ENCODE measurements at places on chromosomes 3 and 15. TPM values are rescaled to one million over a fixed set of nuclear protein-coding genes. Genes with fewer than 3 reads are reported as not detected.

Gene LIPH
- not detected for total RNA-seq

Gene CACNA1D
- total RNA-seq: not detected

Gene EPHA3
- not detected for total RNA-seq

Gene RARRES1
- not detected for total RNA-seq

DNA sequence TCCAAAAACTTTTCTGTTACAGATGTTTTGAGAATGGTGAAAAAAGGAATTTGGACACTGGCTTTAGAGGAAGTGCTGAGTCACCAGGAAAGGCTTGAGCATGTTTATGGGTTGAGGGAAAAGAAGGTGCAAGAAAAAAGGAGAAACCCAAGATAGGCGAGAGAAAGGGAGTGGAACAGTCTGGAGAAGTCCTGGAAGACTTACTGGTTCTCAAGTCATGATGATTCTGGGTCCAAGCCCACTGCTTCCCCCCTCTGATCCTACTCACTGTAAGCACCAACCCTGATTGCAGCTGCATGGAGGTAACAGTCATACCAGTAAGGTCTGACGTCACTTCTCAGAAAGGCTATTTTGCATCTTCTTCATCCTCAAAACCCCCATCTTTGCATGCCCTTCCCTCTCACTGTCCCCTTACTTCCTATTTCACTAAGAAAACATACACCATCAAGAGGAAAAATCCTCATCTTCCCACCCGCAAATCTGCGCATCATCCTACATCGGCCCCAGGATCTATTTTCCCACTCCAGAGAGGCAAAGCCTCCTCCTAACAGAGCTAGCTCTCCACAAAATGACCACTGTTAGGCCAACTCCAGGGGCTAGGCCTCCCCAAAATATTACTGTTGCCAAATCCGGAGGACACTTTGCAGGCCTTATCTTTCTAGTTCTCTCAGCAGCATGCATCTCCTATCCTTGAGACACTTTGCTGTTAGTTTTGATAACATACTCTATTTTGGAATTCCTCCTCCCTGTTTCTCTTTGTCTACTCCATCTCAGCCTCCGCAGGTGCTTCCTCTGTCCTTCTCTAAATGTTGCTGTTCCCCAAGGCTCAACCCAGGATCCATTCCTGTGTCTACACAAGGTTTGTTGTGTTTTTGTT, 3.2 kb upstream of the ATP13A3 start:
- no peak for DNase-seq

DNA sequence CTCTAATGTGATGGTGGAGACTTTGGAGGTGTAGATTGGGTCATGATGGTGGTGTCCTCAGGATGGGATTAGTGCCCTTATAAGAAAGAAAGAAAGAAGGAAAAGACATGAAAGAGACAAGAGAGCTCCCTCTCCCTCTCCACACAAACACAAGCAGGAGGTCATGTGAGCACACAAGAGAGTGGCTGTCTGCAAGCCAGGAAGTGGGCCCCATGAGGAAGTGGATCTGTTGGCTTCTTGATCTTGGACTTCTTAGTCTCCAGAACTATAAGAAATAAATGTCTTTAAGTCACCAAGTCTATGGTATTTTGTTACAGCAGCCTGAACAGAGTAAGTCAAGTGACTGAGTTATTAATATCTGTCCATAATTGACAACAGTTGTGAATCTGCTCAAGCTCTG, 17.1 kb downstream of the IQCB1 start:
- no peak for DNase-seq

DNA sequence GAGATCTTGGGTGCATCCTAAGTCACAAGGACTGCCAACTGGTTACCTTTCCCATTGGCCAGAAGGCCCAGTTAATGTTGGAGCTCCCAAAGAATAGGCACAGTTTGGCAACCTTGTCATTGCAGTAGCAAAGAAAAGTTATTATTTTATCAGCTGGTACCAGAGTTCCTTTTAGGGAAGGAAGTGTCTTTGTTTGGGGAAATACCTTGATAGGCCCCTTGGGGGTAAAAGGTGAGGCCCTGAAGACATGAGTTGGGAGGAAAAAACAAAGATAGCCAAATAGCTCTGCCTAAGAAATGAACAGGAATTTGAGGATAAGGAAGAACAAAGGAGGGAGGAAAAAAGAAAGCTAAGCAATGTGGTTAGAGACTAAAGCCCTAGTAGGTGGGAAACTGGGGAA, 85.8 kb downstream of the ANP32A start:
- no peak for DNase-seq

- no peak for DNase-seq
Measured at GRCh38 chr3:8205881-8206280, 295.7 kb upstream of the LMCD1 start.
